A172 (cell line): ENCODE measurements at places on chromosomes 16 and 17. TPM values are rescaled to one million over a fixed set of nuclear protein-coding genes. Genes with fewer than 3 reads are reported as not detected.

DNA sequence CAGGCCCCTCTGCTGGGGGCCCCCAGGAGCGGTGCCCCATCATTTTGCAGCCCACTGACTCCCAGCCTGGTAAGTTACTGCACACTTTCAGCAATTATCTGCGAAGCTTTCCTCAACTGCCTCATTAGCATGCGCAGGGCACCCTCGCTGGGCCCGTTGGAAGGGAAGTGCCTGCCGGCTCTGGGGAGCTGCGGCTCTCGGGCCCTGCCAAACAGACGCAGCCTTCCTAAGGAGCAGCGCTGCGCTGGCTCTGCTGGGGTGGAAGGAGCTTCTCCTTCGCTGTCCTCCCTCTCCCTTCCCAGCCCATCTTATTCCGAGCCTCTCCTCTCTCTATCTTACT, 71.0 kb downstream of the RBBP6 start:
- no peak for DNase-seq

GRCh38 chr17:51391982-51392654, 131.8 kb downstream of the UTP18 start:
- peak; percentile 47 for DNase-seq

GRCh38 chr17:64004218-64004770, 6.1 kb downstream of the PRR29 start:
- no peak for DNase-seq

DNA sequence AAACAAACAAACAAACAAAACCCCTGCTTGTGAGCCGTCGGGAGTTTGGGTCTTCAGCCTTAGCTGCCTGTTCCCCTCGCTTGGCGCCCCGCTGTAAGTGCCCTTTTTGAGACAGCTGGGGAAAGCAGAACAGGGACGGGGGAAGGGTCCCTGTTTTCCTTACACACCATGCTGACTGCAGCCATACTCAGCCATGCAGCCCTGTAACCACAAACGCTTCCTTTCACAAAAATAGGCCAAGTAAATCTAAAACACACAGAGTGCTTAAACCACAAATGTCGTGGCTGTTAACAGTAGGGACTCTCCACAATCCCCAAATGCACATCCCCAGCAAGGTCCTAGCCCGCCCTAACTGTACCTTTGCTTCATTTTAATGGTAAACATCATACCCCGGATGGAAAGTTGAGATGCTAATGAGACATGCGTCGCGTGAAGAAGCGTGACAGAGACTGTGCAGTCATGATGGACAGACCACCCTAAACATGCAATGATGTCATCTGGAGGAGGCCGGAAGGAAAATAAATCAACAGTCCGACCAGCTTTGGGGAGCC, 129.9 kb downstream of the MGAT5B start:
- peak; percentile 57 for DNase-seq

GRCh38 chr16:29807426-29808218, 1.3 kb downstream of the MAZ start:
- DNase-seq: peak; percentile 86

DNA sequence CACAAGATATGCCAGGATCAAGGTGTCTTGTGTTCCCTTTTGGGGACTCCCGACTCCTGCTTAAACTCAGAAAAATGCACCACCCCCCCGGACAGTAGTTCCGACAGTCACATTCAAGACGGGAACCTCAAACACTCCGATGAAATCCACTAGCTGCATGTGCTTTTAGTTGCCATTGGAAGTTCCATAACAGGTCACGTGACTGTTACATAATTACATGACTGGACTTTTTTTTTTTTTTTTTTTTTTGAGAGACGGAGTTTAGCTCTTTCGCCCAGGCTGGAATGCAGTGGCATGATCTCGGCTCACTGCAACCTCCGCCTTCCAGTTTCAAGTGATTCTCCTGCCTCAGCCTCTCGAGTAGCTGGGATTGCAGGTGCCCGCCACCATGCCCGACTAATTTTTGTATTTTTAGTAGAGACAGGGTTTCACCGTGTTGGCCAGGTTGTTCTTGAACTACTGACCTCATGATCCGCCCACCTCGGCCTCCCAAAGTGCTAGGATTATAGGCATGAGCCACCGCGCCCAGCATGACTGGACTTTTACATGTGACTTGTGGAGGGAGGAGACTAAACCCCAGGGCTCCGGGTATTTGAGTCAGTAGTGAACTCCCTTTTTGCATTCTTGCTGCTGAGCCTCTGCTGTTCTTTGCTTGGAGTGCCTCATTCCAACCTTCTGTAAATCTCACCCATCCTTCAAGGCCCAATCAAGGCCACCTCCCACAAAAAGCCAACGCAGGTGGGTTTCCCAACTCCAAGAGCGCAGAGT, 1.6 kb downstream of the SIRT7 start:
- DNase-seq: peak; percentile 93

- peak; percentile 49 for DNase-seq
Measured at GRCh38 chr17:68290955-68291835, at the start of the genes ARSG and SLC16A6. Gene ARSG (plus strand): TSS chr17:68291495. CDS start chr17:68307494, 15,999 bp downstream. Gene SLC16A6 (minus strand): TSS chr17:68291127. CDS start chr17:68278320, 12,807 bp downstream.

- no peak for DNase-seq
Measured at GRCh38 chr16:22861580-22861979, 47.6 kb downstream of the HS3ST2 start.

The GAS2L2 gene
- not detected in 2 replicates for total RNA-seq

The MYO1D gene
- total RNA-seq: 0.10 and 0.17 TPM in 2 replicates
